Effector memory CD8-positive, alpha-beta T cell (primary cell): ENCODE measurements at places on chromosomes 1 and 21.

DNA sequence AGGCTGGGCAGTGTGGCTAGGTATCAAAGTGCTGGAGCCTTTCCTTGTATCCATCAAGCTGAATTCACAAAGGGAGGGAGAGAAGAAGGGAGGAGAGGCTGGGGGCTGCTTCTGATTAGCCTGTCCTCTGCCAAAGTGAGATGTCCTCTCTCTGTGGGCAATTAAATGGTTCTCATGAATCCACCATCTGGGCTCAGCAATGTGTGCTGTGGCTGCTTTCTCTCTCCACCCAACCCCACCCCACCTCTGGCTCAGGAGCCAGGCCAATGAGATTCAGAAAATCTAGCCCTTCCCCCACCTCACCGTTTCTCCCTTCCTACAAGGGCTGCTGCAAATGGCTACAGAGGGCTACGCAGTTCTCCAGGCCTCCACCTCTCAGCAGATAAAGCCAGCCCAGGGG is 154.6 kb downstream of the TENT5C start:
- no peak for DNase-seq

- DNase-seq: no peak
Measured at GRCh38 chr21:40729761-40730425, 117.1 kb downstream of the DSCAM start.

GRCh38 chr1:209207126-209207700 is 376.3 kb upstream of the CAMK1G start:
- no peak for DNase-seq

DNA sequence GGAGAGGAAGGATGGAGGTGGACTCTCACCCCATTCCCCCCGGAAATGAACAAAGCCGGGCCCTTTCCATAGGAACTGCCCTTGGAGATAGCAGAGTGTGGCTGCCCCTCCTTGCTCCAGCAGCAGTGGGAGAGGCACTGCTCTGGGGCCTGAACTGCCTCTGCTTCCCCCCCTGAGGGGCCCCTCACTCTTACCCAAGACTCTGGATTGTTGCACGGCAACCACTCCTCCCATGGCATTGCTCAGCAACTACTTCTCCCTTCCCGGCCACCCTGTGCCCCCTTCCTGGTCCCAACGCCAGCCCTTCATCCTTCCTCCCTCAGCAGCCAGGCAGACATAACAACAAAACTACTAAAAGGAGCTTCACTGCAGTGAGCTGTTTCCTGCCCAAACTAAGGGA is 3.0 kb upstream of the ACKR1 start:
- DNase-seq: no peak

DNA sequence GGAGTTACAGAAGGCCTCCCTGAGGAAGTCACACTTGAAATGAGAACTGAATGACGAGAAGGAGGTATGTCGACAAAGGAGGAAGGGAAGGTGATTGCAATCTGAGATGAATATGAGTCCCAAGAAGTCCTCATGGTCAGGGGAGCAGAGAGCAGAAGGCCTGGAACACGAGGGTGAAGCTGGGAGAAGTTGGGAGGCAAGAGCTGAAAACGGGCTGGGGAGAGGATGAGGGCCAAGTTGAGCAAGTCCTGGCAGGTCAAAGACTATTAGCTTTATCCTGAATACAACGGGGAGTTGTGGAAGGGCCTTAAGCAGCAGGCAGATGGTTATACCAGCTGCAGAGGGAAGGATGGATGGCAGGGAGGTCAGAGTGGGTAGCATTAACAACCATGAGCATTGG is 89.5 kb downstream of the KCNJ15 start:
- no peak for DNase-seq
